ENCODE measurements at places on chromosomes 1 and 21. TPM values are rescaled to one million over a fixed set of nuclear protein-coding genes. Genes with fewer than 3 reads are reported as not detected.
A peak's percentile ranks its signal among the peaks of the same experiment; 100 is the strongest.

- DNase-seq, result peak; percentile 25
Measured at GRCh38 chr1:109498161-109498801, 4.4 kb downstream of the CYB561D1 start.

DNA sequence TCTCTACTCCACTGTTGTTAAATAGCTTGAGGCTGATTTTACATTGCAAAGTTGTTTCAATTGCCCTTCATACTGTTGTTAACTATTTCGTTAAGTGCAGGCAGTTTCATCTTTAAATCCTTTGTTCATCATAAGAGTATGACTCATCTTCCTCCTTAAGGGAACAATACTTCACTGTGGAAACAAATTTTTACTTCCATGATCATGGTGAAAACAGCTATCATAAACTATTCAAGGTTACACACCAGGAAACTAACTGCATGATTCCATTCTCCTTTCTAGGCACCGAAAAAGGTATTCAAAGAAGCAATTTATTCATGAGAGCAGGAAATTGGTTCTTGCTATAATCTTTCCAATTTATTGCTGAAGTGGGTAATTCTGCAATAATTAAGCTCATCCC lies 593.2 kb downstream of the LRRIQ3 start:
- no peak for DNase-seq

GRCh38 chr1:19710825-19711611 lies 46.3 kb downstream of the HTR6 start:
- DNase-seq, result no peak

GRCh38 chr1:114719424-114719787 lies 2.8 kb upstream of the NRAS start:
- DNase-seq, result no peak

- no peak for DNase-seq
Measured at GRCh38 chr1:19712928-19713327, 48.3 kb downstream of the HTR6 start.

DNA sequence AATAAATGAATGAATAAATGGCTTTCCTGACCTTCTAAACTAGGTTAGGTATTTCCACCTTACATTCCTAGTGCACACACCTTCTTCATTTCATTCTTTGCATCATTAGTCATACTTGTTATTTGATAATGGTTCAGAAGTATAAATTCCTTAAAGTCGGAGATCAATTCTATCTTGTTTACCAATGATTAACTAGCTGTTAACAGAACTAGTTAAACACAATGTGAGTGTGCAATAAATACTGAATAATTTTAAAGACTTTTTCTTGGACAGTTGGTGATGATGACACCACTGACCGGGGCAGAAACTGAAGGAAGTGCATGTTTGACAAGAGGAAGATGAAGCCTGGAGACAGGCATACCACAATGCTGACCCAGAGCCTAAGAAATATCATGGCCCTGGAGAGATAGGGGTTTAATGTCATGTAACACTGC lies 207.1 kb upstream of the DEPDC1 start:
- DNase-seq, result no peak

DNA sequence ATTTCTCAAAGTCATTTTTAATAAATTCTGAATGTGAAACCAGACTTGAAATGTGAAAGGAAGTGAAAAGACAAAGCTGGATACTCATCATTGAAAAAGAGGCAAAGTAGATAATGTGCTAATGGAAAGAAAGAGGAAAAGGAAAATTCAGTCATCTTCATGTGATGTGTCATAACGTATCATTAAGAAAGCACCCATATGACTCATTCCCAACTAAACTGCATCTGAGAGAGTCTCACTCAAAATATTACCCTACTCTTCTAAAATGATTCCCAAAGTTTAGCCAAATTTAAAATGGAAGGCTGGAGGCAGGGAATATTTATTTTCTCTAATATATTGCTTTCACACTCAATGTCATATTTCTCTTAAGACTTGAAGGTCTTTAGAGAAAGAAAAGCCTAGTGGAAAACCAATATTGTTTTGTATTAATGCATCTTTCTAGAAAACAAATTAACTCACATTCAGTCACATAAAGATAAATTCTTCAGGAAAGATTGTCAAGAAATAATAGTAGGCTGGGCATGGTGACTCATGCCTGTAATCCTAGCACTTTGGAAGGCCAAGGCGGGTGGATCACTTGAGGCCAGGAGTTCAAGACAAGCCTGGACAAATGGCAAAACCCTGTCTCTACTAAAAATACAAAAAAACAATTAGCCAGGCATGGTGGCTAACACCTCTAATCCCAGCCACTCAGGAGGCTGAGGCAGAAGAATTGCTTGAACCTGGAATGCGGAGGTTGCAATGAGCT lies 129.9 kb downstream of the SLC30A10 start:
- no peak for DNase-seq

DNA sequence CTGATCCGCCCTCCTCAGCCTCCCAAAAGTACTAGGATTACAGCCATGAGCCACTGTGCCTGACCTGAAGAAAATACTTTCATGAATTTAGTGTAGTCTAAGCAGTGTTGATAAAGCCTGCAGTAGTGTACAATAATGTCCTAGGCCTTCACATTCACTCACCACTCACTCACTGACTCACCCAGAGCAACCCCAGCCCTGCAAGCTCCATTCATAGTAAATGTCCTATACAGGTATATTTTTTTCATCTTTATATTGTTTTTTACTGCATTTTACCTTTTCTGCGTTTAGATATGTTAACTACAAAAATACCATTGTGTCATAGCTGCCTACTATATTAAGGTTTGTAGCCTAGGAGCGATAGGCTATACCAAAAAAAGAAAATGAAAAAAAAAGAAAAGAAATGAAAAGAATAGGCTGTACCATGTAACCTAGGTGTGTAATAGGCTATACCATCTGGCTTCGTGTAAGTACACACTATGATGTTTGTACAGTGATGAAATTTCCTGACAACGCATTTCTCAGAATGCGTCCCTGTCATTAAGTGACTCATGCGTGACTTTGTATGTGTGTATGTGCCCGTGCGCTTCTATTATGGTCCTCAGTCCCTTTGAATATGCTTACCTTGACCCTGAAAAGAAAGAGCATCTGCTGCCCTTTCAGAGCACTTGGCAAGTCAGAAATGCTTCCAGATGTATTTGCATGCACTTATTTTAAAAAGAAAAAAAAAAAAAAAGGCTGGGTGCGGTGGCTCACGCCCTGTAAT lies 9.2 kb upstream of the SLAMF8 start:
- DNase-seq, result no peak

- DNase-seq, result no peak
Measured at GRCh38 chr1:66585002-66585401, 51.0 kb downstream of the SGIP1 start.

DNA sequence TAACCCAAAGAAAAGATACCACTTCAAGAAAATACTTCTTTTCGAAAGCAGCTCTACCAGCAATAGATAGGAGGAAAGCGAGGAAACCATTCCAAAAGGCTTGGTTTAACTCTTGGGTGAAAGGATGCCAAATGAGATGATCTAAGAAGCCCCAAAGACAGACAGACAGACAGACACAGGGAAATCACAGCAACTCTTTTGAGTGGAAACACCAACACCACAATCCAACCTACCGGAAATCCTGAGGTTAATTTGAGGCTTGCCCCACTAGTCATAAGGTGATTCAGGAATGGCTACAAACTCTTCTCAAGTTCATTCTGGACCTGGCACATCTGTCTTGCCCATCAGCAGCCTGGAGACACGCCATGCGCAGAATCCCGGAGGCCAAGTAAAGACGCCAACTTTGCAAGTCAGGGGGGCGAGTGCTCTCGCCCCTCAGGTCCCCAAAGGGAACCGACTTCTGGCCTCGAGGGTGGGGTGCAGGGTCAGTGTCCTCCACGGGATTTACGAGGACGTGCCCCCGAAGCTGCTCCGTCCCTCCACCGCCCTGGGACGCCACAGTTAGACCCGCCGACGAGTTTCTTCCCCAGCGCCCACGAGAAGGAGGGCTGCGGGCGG lies 778 bp downstream of the EVI5 start:
- DNase-seq, result peak; percentile 22

DNA sequence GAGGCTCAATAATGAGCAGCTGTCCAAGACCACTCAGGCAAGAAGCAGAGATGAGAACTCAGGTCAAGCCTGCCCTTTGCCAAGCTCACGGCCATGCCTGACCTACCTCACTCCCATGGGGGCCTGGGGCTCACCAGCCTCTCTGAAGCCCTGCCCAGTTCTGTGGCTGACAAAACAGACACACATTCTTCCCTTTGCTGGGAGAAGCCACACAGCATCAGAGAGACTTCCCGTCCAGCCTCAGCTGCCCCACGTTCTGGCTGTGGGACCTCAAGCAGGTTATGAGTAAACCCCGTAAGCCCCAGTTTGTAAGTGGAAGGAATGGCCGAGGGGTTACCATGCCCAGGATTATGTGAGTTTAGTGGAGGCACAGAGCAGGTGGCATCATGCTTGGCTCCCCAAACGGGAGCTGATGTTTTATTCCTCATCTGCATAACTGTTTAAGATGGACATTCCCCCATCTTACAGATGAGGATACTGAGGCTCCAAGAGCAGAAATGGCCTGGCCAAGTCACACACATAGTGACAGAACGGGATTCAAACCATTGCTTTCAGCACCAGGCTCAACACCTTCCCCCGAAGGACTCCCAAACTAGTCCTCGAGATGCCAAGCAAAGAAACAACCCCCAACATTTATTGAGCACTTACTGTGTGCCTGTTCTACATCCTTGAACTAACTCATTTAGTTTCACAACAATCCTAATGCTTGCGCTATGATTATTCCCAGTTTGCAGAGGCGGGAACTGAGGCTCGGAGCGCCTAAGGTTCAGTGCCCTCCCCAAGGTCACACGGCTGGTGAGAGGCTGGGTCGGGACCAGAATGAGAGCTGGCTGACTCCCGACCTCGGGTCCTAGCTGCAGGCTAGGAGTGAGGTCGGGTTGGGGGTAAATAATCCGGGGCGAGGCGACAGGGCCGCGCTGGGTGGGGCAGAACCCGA lies 49.1 kb upstream of the LAPTM5 start:
- no peak for DNase-seq

DNA sequence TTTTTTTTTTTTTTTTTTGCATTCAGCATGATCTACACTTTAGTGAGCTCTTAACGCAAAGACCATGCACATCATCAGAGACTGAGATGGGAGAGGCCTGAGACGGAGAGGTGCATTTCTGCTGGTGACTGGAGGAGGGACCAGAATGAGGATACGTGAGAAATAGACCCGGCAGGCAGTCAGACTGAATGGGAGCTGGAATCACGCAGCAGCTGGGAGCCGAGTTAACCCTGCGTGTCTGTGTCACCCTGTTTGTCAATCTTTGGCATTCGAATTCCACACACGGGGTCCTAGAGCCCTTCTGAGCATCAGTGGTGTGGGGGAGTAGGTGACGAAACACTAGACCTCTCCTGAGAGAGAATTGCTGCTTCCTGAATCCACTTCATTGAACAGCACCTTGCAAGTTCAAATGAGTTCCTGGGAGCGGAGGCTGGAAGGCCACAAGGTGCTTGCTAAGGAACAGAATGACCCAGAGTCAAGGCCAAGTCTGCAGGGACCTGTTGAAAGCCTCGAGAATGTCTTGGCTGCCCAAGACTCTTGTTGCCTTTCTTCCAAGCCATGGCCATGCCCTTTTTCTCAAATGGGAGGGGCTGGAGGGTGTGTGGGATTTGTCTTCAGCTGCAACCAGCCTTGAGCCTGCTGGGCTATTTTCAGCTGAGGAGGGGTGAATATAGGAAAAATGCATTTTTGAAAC lies 123.3 kb downstream of the CNIH3 start:
- DNase-seq, result no peak

Gene TRIM17
- polyA plus RNA-seq, result 0.63 TPM

Gene TEDDM1
- polyA plus RNA-seq, result 0.11 TPM

Gene GSTM1
- 79.2 TPM for polyA plus RNA-seq

Gene APP
- polyA plus RNA-seq, result 238 TPM
